Lower lobe of right lung (tissue), 2 donors: ENCODE measurements at places on chromosomes 6 and 20.

DNA sequence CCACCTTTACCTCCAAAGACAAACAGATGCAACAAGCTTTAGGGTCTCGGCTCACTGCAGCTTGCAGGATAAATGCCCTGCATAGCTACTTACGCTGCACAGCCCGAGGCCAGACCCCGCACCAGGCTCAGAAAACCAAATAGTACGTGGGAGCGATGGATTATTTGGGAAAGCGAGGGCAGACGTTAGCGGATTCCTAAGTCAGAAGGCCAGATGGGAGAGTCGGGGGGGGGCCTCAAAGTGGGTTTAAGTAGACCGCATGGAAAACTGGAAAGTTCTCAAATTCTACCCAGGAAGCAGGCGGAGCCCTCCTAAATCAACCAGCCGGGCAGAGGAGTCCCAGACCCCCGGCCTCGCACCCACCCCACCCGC lies 382 bp downstream of the SFT2D1 start:
- peak; percentile 45 for DNase-seq

GRCh38 chr6:7401075-7401474 lies 11.5 kb downstream of the RIOK1 start:
- no peak for DNase-seq

GRCh38 chr6:29461021-29461814 lies 4.3 kb downstream of the OR2H1 start:
- no peak for DNase-seq

- no peak for DNase-seq
Measured at GRCh38 chr6:18276610-18277236, 12.4 kb upstream of the DEK start.

- no peak for DNase-seq
Measured at GRCh38 chr6:1235825-1236224, 76.1 kb upstream of the FOXQ1 start.

GRCh38 chr6:130202782-130203181 lies 20.0 kb downstream of the SAMD3 start:
- DNase-seq: no peak

GRCh38 chr20:33005132-33005566 lies 916 bp upstream of the SUN5 start:
- no peak for DNase-seq

DNA sequence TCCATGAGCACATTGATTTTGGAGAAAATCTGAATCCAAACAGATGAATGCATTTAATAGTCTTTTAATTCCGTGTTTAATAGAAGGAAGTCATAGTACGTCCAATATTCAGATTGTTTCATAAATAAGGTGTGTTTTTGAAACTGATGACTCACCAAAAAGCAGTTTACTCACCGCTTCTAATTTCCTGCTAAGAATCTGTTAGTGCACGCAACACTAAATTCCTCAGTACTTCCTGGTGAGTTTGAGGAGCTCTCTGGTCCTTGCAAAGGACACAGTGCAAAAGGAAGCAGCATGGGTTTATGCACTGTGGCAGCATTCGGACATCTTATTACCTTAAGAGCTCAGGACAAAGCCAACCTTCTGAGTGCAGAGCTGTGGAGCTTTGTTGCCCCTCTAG lies 2.3 kb upstream of the ADGRF1 start:
- no peak for DNase-seq

DNA sequence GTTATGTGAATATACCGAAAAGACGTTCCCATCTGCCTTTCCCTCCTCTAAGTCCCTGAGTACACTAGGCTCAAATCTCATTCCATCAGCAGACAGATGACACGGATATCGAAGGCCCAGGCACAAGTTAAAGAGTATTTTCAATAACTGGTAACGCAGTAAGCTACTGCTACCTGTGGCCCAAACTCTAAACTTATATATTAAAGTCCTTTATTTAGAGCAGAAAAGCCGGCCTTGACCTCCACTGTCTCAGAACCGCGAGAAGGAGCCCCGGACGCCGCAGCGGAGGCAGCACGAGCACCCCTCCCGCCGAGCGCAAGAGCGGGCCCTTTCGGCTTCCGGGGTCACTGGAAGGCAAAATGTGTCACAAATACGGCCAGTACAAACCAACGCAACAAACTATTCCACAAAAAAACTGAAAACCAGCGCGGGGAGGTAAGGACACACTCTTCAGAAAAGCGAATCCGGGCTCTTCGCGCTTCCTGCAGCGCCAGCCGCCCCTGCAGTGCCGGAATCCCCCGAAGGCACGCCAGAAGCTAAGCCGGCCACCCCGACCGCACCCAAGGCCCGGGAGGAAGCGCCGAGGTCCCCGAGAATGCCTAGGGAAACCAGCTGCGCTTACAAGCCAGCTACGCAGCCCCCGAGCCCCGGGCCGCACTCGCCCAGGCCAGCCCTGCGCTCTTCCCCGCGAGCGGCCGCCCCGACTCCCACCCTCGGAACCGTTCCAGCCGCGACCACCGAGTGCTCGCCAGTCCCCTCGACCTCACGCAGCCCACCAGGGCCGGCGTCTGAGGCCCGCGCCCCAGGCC lies 681 bp downstream of the DIDO1 start:
- DNase-seq: no peak

DNA sequence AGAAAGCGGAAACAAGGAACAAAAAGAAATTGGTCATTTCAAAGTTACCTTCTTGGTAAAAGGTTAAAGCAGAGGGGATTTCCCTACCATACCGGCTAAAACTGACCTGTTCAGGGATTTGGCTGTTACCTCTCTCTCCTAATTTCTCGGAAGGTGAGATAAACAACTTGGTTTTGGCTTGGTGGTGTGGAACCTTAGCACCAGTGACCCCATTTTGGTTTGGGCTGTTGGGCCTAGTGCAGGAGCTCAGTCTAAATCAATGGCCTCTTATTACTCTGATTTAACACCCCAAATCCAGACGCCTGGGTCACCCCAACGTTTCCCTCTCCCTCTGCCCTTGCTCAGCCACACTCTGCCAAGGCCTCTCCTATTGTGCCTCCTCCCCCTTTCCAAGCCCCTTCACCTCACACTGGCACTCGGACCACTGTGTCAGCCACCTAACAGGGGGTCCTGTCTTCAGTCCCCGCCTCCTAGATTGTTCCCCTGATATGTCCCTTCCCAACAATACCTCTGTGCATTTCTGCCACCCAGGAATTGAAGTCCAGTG lies 8.3 kb downstream of the NCR2 start:
- no peak for DNase-seq

DNA sequence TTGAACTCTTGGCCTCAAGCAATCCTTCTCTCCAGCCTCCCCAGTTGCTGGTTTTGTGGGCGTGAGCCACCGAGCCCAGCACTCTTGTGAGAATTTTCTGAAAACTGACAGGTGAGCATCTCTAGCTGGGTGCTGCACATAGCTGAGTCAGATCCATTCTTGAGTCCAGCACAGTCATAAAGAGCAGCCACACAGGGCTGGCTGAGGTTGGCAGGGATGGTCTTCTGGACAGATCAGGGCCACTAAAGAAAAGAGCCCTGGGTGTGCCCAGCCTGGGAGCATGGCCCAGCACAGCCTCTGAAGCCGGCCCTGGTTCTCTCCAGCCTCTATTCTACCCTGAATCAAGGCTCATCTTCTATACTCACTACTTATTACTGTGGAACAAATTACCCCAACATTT lies 11.5 kb downstream of the DLGAP4 start:
- peak; percentile 16 for DNase-seq

DNA sequence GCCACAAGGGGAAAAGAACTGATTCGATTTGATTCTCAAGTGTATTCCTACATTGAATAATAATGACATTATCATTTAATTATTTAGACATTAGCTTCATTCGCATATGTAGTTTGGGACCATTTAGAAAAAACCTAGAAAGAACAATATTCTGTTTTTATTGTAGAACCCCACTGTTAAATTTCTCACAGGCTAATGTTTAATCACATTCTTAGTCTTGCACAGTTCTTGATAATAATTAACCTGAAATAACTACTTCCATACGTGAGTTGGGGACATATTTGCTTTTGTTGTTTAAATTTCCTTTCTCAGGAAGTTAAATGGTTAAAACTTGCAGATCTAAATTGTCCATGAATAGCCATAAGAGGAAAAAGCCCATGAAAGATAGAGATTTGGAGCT lies 275.2 kb downstream of the TFAP2B start:
- no peak for DNase-seq

GRCh38 chr20:10610251-10610650 lies 63.5 kb downstream of the JAG1 start:
- no peak for DNase-seq

DNA sequence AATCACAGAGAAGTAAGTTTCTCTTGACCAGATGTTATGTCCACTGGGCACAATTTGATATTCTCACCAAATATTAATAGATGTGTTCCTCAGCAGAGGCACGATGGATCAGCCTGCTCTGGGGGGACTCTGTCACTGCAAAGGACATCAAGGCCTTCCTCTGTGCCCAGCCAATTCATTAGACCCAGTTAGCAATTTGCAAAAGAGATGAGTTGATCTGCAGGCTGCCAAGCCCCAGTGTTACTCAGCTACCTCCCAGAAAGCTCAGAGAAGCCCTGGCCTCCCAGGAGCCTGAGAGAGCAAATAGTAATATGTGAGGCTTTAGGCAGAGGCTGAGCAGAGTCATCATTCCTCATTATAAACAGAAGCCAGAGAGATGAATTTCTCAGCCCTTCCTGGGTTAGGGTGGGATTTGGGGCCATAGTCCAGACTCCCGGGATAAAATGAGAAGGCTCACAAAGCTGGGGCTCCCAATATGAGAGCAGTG lies 54.2 kb downstream of the ZNF831 start:
- no peak for DNase-seq

GRCh38 chr6:148771896-148772554 lies 25.2 kb downstream of the UST start:
- no peak for DNase-seq

DNA sequence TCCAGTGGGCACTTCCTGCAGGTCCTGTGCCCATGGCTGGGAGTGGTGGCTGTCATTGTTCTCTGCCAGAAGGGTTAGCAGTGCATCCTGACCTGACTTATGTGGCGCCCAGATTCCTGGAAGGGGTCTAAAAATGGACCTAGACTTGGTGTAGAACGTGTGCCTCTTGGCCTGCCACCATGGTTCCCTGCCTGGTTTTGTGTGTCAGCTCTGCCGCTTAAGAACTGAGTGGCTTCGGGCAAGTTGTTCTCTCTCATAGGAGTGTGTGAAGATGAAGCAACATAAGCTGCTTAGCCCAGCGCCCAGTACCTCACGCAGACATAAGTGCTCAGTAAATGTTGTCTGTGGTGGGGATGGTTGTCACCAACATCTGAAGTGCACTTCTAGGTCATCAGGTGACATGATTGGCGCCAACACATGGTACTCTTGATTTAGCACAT lies 52.1 kb downstream of the PTPN1 start:
- DNase-seq: peak; percentile 67

- DNase-seq: no peak
Measured at GRCh38 chr6:138601128-138601527, 101.8 kb upstream of the NHSL1 start.

DNA sequence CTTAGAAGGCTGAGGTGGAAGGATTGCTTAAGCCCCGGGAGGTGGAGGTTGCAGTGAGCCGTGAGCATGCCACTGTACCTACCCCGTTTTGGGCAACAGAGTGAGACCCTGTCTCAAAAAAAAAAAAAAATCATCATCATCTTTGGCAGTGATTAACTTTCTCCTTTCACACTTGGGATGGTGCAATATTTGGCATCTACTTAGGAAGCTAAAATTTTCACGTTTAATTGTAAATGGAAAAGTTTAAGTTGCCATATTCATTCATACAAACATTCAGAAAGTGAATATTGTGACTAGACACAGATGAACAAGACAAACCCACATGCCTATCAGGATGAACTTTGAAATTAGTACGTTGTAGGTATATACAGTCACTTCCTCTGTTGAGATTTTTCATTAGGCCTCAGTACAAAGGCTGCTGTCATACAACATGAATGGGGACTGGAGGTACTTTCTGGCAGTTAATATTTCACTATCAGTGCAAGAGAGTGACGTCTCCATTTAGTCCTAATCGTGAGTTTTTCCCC lies 10.3 kb downstream of the TOP1 start:
- DNase-seq: no peak

DNA sequence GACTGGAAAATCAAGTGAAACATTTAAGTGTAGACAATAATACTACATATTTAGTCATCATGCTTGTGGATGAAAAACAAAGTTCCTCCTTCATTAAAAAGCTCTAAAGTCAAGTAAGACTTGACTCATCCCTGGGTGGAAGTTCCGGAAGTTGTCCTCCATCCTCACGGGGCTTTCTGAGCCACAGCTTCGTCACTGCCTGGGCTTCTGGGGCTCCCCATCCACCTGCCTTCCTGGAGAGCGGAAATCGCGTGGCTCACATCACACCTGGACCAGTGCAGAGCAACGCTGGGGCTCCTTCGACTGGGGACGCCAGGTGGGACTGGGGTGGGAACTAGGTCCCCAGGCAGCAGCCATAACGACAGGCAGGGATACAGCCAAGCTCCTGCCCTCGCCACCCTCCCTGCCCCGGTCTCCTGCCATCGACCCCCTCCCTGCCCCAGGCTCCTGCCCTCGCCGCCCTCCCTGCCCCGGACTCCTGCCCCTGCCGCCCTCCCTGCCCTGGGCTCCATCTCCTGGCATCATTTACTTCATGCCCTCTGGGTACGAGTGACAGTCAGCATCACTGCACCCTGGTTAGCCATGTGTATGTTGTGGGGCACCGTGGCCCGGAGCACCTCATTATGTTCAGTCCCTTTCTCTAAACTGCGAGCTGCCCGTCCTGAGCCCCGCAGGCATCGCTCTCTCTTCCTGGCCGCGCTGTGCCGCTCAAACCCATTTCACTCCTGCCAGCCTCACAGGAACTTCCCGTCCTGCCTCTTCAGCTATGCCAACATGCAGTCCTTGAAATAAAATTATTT lies 12.9 kb downstream of the THBS2 start:
- DNase-seq: no peak

DNA sequence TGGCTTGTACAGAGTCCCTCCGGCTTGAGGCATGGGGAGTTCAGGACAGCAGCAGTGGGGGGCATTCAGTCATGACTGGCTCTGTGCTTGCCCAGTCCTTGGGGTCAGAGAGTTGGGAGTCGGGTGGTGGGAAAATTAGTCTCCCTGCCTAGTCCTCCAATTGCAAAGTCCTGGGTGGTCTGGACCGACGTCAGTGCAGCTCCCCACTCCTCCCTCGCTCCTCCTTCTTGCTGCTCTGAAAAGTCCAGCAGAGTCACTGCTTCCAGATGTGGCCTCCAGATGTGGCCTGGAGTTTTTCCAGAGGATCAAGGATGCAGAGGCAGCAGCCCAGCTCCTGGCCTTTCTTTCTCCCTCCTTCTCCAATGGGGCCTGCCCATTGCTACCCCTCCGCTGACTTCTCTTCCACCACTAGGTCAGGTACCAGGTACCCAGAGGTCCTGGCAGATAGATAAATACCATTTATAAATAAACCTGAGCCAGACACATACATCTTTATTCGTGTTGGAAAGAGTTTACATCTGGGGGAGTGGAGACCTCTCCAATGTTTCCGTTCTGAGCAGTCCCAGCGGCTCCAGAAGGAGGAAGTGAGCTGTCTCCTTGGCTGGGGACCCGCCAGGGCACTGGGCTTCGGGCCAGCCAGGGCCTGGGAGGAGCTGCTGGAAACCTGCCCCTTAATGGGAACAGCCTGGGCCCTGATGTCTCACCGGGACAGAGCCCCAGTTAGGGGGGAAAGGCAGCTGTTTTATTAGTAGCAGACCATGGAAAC lies 49.0 kb upstream of the RNF24 start:
- DNase-seq: peak; percentile 88
